Stomach (tissue), 19 donors: ENCODE measurements at places on chromosomes 12 and 14. TPM values are rescaled to one million over a fixed set of nuclear protein-coding genes. Genes with fewer than 3 reads are reported as not detected.
A peak's percentile ranks its signal among the peaks of the same experiment; 100 is the strongest.

POTEG gene
- polyA plus RNA-seq = not detected

ISM2 gene
- not detected for polyA plus RNA-seq

GRCh38 chr12:7144414-7145120 is 14.4 kb downstream of the CLSTN3 start:
- peak; percentile 52 for DNase-seq

DNA sequence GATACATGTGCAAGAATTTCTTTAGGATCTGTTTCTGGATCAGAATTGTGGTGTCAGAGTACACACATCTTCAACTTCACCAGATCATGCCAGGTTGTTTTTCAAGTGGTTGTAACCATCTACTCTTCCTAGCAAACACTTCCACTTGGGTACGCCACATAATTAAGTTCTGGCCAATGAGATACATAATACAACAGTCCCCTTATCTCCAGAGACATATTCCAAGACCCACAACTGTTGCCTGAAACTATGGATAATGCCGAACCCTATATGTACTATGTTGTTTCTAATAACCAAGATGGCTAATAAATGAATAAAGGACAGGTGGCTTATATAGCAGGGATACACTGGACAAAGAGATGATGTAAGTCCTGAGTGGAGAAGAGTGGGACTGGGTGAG is 2.5 kb upstream of the CHPT1 start:
- no peak for DNase-seq

DNA sequence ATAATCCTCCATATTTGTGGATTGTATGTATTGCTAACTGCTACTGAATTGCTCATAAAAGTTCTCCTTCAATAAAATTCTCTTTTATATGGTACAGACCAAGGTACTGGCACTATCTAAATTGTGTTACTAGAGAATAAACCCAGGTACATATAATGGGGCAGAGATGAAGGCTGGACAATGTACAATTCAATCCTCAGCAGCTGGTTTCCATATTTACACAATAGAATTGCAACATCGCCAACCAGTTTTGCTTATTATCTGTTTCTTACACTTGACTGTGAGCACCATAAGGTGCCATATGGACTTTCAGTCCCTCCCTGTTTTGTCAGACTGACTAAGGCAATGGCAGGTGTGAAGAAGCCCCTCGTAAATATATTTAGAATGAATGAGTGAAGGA is 18.1 kb downstream of the KITLG start:
- no peak for DNase-seq
